Stimulated activated CD8-positive, alpha-beta memory T cell treated with anti-CD3 and anti-CD28 coated beads, Interleukin-7, amount 100 ng/mL, for 1 hour (primary cell): ENCODE measurements at places on chromosomes 6 and 20.

GRCh38 chr6:34829137-34829536, 37.3 kb downstream of the BLTP3A start:
- DNase-seq, result no peak

GRCh38 chr6:34359418-34360158, 32.9 kb downstream of the NUDT3 start:
- DNase-seq, result no peak

DNA sequence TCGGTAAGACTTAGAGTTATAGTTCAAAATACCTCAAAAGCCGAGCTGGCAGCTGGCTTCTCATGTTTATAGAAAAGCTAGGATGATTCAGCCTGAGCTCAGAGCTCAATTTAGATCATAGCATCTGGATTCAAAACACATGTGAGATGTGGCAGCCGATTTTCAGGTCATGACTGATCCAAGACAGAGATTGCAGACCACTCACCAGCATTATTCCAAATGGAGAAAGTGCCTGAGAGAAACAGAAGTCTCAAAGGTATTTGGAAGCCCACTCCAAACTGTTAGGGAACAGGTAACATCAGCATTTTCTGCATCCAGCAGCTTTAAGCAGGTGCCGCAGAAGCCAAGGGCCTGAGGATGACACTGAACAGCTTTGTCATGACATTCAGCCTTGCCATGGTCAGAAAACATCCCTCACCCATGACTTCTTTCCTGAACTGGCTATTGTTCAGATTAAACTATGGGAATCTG, 102.2 kb downstream of the BACH2 start:
- no peak for DNase-seq

DNA sequence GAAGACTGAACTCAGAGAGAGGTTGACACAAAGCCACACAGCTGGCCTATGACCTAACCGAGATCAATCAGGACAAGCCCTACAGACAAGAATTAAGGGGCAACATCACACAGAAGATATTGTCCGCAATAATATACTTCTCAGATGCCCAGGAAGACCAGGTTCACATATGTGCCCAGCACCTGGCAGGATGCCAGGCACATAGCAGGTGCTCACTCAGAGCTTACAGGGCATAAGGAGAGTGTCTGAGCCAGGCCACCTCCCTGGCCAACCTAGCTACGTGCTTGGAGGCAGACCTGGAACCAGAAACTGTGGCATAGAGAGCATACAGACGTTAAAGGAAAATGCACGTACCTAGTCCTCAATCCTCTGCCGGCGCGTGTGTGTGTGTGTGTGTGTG, 87.0 kb upstream of the LRFN2 start:
- no peak for DNase-seq

GRCh38 chr20:63750807-63751470, 11.4 kb downstream of the SLC2A4RG start:
- peak; percentile 39 for DNase-seq

GRCh38 chr20:52985687-52986086, 13.5 kb downstream of the TSHZ2 start:
- no peak for DNase-seq

DNA sequence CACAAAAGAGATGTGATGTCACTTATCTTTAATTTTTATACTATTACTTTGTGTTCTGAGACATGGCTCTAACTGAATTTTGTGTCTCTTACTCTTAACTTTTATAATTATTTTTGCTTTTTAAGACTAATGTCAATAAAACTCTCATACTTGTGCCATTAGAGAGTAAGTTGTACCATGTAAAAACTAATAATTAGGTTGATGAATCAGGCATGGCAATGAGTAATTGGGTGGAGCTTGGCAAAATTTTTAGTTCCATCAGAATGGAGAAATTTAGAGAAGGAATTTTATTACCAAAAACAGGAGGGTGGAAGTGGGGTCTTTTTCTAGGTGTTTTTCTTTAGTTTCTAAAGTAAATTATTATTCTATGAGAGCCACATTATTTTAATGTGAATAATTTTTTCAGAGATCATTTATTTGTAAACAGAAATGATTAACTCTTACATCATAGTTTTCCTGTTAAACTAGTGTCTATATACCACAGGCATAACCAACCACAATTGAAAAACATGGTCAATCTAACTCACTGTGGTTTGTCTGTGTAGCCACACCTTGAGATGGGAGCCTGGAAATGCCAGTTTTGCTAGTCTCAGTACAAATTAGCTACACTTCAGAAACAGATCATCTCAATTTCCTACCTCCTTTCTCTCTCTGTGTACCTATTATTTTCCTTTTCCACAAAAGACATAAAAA, 51.8 kb downstream of the ELOVL4 start:
- no peak for DNase-seq

GRCh38 chr6:157383471-157383870, 2.5 kb downstream of the ZDHHC14 start:
- no peak for DNase-seq

GRCh38 chr20:61333484-61334108, 81.5 kb downstream of the CDH4 start:
- DNase-seq, result no peak

GRCh38 chr6:91681296-91681695, 1094.4 kb upstream of the MAP3K7 start:
- no peak for DNase-seq

GRCh38 chr6:33132081-33132524, 56.3 kb downstream of the HLA-DPB1 start:
- DNase-seq, result no peak

DNA sequence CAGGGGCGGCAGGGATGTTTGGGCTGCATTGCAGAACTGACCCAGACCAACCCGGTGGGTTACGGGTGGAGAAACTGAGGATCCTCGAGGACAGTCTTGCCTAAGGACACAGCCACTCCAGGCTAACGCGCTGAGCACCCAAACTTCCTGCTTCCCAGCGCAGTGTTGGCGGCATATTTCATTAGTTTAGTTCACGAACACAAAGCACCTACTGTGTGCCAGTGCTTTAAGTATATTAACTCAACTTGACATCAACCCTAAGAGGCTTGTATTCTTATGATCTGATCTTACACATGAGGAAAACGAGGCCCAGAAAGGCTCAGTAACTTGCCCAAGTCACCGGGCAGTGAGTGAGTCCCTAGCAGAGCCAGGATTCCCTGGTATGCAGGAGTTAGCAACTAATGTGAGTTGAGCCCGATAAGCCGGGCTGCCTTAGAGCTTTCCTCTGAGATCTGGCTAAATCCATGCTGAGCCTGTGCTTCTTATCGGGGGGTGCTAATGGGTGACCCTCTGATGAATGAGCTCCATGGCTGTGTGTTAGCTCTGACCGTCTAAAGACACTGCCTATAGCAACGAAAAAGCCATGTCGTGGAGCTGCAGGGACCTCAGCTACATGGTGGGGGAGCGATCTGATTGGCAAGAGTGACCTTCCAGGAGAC, 92.7 kb downstream of the CD40 start:
- no peak for DNase-seq

GRCh38 chr6:33692078-33692759, 19.3 kb downstream of the UQCC2 start:
- DNase-seq, result no peak

GRCh38 chr20:52410731-52411234, 219.2 kb upstream of the ZFP64 start:
- DNase-seq, result no peak

- no peak for DNase-seq
Observed at GRCh38 chr6:55388211-55388610, 60.9 kb downstream of the GFRAL start.

DNA sequence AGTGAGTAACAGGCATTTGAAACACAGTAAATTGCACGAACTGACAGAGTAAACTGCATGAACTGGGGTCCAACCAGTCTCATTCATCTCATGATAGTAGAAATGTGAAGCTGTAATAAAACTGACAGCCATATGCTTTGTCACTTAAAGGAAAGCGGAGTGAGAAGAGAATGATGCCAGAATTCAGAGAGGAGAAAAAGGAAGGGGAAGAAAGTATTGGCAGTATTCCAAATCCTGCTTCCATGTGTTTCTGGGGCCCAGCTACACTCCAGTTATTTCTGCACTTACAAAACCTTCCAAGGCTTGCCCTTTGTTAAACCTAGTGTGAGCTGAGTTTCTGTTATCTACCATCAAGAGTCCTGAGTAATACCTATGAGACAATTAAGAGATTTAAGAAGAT, 17.2 kb downstream of the SNX14 start:
- no peak for DNase-seq

DNA sequence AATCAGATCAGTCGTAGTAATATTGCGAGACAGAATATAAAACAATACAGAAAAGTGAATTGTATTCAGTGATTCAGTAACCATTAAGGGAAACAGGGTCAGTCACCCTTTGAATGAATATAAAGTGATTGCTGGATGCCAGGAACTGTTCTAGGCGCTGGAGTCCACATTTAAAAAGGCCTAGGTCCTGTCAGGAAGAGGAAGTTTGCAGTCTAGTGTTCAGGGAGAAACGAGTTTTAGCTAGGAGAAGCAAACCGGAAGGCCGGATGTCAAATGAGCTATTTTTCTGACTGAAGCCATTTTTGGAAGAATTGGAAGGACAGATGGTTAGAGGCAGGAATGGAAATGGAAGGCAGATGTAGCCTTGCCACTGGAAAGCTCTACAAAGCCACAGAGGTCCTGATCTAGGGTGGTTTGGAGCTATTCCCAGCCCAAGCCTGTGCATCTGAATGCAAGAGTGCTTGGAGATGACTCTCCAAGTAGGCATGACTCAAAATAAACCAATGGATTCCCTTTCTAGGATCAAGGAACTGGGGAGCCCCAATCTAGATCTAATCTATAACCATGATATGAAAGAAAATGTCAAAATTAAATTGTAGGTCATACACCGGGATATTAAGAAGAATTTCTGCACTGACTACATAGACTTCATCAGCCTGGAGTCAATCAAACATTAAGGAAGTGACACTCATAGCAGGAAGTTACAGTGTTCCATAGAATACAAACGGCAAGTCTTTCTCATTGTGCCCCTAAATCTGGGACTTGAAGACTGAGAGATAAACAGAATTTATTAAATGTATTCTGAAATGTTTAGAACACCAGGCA, 36.8 kb upstream of the CDKAL1 start:
- no peak for DNase-seq

- DNase-seq, result no peak
Observed at GRCh38 chr20:21360705-21361104, 36.6 kb downstream of the NKX2-4 start.

DNA sequence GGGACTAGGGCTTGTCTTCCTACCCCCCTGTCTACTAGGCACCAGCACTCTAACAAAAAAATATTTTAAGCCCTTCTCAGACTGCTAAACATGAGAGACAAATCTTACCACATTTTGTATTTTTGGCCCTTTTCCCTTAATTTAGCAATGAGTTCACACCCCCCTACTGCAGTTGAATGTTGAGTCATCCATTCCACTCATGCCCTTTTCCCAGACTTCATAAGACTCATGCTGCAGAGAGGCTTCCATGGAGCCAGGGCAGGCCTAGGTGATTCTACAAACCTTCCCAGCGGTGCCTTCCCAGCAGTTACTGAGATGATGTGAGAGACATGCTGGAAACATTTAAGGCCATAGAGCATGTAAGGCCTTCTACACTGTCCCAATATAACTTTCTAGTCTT, 53.9 kb downstream of the PXDC1 start:
- DNase-seq, result no peak

GRCh38 chr6:90712114-90712513, 125.2 kb upstream of the MAP3K7 start:
- DNase-seq, result no peak

DNA sequence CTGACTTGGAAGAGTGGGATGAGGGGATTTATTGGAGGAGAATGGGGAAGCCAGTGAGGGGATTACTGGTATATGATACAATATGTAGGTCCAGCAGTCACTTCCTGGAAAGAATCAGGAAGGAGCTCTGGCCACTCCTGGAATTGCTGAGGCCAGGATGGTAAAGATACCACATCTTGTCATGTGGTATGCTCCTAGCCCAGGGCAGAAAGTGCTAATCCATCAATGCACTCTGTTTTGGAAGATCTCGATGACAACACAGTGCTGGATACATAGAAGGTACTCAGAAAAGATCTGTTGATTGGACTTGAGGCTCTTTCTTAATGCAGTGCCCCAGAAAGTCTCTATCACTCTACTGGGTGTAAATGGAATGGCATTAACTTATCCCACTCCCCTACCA, 52.6 kb downstream of the LAMP5 start:
- no peak for DNase-seq

GRCh38 chr6:164208371-164208770, 793.9 kb downstream of the QKI start:
- DNase-seq, result no peak

DNA sequence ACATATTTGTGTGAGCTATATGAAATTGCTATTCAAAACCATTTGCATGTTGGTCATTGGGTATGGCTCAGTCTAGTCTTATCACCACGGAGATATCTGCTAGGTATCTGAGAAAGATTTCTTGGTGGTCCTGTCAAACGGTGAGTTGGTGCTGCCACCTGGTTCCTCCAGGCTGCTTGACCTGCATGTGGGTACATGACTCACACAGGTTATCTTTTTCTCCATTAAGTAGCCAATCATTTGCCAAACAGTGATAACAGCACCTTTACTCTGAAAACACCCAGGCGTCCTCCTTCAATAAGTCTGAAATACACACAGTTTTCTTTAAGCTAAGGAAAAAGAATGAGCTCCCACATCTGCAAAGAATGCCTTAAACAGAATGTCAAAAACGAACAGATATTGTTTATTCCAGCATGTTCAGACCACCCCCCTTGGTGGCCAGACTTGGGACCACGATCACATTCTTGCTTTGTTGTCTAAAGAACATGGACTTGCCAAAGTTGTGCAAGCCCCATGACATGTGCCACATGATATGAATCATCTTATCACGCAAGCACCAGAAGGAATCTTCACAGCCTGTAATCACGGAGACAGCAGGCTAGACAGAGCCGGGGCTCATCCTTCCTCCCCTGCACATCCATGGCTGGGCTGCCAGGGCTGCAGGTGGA, 200.7 kb upstream of the THBS2 start:
- no peak for DNase-seq

DNA sequence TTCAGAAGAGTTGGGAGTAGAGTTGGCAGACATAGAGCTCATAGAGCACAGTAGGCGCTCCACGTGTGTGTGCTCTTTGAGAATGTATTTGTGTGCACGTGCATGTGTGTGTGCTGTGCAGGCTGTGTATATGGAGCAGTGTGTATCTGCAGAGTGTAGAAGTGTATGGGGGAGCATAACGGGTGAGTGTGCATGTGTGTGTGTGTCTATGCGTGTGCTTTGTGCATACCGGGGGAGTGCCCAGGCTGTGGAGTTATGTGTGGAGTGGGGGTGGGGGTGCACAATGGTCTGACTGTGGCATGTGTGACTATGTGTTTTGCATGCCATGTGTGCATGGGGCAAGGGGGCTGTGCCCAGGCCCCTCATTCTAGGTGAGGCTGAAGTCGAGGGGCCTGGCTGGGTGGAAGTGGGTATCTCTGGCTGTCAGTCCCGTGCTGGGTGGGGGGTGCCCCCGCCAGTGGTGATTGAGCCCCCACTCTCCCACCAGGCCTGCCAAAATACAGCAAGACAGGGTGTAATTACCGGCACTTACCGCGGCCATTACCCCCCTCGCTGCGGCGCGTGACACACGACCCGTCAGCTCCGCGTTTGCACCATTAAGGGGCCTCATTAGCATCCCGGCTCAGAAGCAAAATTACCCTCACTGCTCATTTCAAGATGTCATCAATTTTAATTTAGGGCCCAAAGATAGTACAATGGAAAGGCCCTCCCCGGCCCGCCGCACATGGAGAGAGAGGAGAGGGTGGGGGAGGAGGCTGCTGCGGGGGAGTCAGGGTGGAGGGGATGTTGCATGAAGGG, 39.1 kb downstream of the MDFI start:
- no peak for DNase-seq
